Bronchial epithelial cell (primary cell): ENCODE measurements at places on chromosomes 6 and 20. TPM values are rescaled to one million over a fixed set of nuclear protein-coding genes. Genes with fewer than 3 reads are reported as not detected.

The PRDM13 gene
- not detected in 2 replicates for total RNA-seq

The CST2 gene
- not detected in 2 replicates for total RNA-seq

The RPS6KA2 gene
- 42.6 and 44.4 TPM in 2 replicates for total RNA-seq

The MLN gene
- not detected in 2 replicates for total RNA-seq

The ABCC10 gene
- total RNA-seq, result 9.7 and 11.0 TPM in 2 replicates

The FOXO3 gene
- 28.7 and 29.3 TPM in 2 replicates for total RNA-seq

The NKAIN2 gene
- total RNA-seq, result under 0.01 TPM in 1 of 2 replicates, not detected in the other

The WFDC6 gene
- not detected in 2 replicates for total RNA-seq

The C20orf204 gene
- total RNA-seq, result 0.53 and 1.2 TPM in 2 replicates

GRCh38 chr20:21609221-21609620, 95.4 kb upstream of the NKX2-2 start:
- DNase-seq, result peak; percentile 21

DNA sequence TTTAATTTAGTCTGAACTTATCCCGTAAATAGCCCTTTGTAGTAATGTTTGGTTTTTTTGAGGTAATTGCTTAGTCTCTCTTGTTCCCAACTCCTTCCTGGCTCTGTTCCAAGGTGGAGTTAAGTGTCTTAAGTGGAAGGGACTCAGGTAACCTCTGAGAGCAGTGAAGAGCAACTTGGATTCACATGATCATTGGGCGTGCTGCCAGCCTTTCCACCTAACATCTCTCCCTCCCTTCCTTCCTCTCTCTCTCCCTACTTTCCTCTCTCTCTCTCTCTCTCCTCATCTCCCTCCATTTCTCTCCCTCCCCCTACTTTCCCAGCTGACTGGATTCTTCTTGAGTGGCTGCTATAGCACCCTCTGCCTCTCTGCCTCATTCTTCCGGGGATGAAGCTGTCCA, 232.9 kb upstream of the SASH1 start:
- DNase-seq, result peak; percentile 17

DNA sequence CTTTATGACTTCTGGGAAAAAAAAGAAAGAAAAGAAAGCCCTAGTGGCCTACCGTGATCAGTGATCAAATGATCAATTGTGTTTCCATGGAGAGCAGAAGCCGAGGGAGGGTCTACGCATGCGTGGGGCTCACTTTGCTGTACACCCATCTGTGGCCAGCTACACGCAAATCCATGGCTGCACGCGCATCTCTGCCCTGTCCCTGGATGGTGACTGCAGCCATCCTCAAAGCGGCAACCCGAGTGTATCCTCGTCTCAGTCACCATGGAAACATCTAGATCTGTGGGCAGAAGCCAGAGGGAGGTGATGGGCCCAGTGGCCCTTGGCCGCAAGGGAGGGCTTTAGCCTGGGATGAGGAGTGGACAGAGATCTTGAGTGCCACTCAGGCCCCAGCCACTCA, 785 bp upstream of the ULBP3 start:
- no peak for DNase-seq

GRCh38 chr6:165034271-165034741, 275.1 kb downstream of the C6orf118 start:
- DNase-seq, result no peak

- peak; percentile 85 for DNase-seq
Measured at GRCh38 chr6:134240665-134241431, 77.1 kb downstream of the SGK1 start.

- DNase-seq, result no peak
Measured at GRCh38 chr6:149015535-149016525, 269.0 kb downstream of the UST start.

DNA sequence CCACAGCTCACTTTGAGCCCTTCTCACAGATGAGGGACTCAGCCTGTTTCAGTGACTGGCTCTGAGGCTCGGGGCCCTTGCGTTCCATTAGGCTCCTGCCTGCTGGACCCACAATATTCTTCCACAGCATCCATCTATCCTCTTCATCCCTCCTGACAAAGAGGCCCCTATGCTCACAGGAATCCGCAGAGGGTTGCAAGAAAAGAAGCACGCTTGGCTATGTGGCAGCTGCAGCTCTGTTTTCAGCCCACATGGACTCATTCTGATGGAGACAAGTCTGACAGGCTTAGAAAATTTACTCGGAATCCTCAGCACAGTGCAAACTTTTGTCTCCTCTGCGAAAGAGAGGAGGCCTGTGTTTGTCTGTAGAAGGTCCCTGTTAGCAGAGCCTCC, 207.5 kb downstream of the SYNDIG1 start:
- no peak for DNase-seq

- no peak for DNase-seq
Measured at GRCh38 chr20:53660947-53661381, 67.3 kb upstream of the ZNF217 start.

DNA sequence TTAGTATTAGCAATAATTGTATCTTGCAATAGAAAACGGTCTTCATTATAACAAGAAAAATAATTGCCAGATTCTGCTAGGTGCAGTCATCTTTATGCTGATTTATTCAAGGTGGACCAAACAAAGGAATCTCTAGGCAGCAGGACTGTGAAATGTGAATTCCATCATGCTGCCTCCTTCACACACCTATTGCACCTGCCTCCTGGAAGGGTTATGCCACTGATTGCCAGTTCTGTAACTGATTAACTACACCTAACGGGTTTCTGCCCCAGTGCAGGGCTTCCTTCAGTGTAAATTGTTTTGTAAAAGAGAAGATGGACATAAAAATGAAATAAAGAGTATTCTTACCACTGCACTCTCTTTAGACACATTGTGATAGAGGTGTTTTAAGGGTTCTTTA, 96.1 kb downstream of the FOXO3 start:
- no peak for DNase-seq

DNA sequence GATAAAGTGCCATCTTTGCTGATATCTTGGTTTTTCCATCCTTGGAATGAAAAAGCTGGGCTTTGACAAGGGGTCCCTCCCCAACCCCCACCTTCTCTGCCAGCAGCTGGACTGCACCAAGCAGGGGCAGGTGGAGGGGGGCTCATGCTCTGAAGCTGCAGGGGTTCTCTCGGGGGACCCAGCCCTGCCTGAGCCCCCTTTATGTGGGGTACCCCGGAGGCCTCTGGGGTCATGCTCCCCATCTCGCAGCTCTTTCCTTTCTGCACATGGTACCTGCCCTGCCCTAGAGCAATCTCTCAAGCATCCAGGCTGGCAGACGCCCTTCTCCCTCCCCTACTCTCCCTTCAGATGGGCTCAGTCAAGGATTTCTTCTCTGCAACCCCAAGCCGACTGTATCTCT, 146.7 kb upstream of the PTPN1 start:
- no peak for DNase-seq

- DNase-seq, result peak; percentile 4
Measured at GRCh38 chr20:61220131-61220530, 31.9 kb upstream of the CDH4 start.

- no peak for DNase-seq
Measured at GRCh38 chr6:15338476-15338875, 92.6 kb downstream of the JARID2 start.

DNA sequence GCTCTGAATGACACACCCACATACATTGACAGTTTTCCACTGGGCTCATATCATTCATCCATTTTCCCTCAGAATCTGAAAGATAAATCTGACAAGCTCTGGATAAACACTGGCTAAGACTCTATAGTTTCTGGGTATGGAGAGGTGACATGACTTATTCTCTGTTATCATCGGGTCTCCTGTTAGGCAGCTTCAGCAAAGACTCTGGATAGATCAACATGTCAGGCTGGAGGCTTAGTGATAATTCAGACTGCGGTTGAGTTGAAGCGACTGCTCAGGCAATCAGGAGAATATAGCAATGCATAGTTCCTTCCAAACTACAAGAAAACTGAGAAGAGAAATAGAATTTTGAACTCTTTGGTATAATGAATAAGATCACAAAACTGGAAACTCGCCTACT, 394.6 kb downstream of the CBLN4 start:
- DNase-seq, result no peak

- no peak for DNase-seq
Measured at GRCh38 chr20:36126836-36127527, 27.6 kb upstream of the EPB41L1 start.

- DNase-seq, result peak; percentile 63
Measured at GRCh38 chr6:128491100-128491581, 29.3 kb downstream of the PTPRK start.

DNA sequence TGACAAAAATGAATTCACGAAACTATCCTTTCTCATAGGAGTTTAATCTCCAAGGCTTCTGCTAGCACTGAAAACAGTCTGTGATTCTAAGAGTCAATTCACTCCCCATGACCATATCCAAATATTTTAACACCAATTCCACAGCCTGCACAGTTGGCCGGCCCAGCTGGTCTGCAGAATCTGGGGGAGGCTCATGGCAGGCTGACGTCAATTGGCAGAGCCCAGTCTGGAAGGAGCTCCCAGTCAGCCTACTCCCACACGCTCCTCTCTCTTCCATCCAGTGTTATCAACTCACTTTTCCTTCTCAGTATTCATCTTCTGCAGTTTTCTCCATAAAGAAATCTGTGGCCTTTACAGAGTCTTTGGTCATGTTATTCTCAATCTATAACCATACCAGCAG, 111.0 kb downstream of the TBXT start:
- no peak for DNase-seq

GRCh38 chr6:43746071-43746470, 23.9 kb upstream of the VEGFA start:
- no peak for DNase-seq

DNA sequence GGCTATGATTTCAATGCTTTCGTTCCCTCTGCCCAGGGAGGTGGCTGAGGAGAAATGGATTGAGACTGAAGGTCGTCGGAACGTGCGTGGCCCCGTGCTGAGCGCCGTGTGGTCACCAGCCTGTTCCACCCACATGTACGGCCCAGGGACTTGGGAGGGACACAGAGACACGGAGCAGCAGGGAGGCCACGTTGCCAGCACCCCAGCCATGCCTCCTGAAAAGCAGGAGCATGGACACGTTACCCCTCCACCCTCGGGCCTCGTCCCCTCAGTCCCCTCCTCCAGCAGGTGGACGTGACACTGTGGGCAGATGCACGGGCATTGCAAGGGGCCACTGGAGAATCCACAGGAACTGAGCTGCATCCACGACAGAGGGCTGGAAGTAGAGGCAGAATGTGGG, 133.1 kb upstream of the CST7 start:
- DNase-seq, result no peak

GRCh38 chr6:107144014-107144413, 28.7 kb upstream of the BEND3 start:
- no peak for DNase-seq

- no peak for DNase-seq
Measured at GRCh38 chr6:73216859-73217258, 8.4 kb downstream of the KHDC1L start.
